ENCODE measurements at places on chromosomes 16 and 17.

DNA sequence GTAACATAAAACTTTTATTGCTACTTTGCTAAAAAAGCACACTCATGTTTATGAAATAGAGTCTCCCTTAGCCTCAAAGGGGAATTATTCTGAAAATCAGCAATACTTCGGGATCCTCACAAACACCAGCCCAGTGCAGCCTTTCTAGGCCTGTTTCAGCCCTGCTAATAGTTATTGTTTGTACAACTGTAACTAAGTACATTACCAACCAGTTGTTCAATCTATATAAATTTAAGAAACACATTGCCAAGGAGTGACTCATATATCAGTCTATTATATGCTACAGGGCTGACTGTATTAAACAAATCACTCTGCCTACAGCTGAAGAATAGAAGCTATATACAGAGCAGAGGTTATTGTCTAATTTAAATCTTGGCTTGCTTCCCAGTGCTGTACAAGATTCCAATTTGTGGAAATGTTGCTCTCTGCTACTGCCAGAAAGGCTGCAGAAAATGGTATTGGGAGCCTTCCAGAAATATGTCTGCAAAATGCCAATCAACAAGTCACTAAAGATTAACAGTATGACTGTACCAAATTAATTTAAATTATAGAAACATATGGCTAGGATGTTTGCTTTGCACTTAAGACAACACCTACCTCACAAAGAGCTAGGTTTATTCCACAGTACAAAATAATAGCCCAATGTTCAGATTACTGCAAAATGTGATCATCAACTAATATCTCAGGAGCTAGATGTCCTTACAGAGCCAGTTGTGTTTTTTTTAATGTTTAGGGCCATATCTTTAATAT, 49.7 kb downstream of the TOX3 start:
- DNase-seq, result no peak

GRCh38 chr17:10837921-10838320, at the start of gene PIRT:
Gene PIRT (minus strand): TSS chr17:10838087. CDS start chr17:10825645, 12,442 bp downstream.
- no peak for DNase-seq

- no peak for DNase-seq
Measured at GRCh38 chr17:78541488-78542206, 35.5 kb downstream of the DNAH17 start.

DNA sequence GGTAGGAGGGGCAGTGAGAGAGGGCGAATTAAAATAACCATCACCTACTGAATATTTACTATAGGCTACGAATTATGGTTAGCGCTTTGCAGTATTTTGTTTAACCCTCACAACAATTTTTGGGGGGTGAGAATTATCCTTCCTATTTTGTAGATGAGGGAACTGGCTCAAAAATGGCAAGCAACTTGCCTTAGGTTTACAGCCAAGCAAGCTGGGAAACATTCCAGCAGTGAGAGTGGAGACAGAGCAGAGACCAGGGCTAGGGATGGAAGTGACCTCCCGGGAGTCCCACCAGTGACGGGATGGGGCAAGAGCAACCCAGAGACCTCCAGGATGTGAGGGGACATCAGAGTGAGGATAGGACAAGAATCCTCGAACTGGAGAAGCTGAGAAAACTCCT, 352 bp upstream of the VMO1 start:
- DNase-seq, result no peak

- peak; percentile 36 for DNase-seq
Measured at GRCh38 chr16:53457670-53458069, 23.4 kb downstream of the RBL2 start.

DNA sequence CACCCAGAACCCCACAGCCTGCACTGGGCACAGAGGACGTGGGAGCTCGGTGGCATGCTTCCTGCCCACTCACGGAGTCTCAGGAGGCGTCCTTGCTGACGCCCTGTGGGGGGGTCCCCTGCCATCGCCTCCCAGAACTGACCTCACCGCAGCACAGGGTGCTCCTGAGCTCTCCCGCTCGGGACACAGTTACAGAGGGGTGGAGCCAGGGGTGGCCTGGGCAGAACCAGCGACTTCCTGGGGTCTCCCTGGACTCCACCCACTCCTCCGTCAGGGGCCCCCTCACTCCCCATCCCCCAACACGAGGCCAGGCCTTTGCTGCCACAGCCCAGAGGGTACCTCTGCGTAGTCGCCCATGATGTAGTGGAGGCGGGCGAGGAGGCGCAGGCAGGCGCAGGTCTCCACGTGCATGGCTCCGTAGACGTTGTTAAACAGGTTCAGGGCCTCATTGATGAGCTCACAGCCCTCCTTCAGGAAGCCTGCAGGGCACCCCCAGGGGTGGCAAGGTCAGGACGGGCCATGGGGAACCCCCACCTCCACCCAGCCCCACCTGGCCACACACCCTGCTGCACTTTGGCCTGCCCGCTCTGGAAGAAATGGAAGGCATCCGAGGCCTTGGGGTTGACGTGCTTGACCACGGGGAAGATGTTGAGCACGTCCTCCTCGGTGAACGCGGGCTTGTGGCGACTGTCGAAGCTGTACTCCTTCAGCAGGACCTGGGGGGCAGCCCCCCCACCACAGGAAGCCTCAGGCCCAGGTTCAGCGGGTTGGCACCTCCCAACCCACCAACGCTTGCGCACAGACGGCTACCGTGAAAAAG, 17.8 kb downstream of the CLUH start:
- DNase-seq, result no peak

DNA sequence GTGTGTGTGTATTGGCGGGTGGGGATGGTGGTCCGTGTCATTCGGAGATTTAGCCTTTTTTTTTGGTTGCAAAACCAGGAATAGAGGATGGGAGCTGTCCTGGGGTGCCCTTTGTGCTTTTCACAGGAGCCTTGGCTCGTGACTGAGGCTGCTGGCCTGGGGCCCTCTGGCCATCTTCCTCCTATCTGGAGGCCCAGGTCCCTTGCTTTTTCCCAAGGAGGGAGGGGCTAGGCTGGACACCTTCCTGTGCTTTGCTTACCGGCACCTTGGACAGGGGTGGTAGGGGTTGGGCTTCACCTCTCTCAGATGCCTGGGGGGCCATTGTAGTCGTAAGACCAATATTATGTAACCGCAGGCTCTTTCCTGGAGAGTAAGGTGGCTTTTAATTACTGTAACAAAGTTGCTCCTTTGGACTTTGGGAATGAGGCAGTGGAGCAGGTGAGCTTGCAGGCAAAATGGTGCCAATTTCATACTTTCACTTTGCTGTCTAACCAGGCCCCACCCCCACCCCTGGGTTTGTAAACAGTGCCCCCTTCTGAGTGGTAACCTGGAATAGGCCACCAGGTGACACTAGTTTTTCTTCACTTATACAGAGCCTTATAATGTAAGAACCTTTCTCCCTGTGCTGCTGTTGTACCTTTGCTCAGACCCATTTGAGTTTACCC, 1.2 kb downstream of the DYNLL2 start:
- peak; percentile 51 for DNase-seq

- no peak for DNase-seq
Measured at GRCh38 chr17:6163612-6164333, 93.6 kb downstream of the WSCD1 start.

GRCh38 chr17:59221159-59221847, 992 bp downstream of the GDPD1 start:
- no peak for DNase-seq

- no peak for DNase-seq
Measured at GRCh38 chr17:83086907-83087787, 7.7 kb downstream of the METRNL start.

DNA sequence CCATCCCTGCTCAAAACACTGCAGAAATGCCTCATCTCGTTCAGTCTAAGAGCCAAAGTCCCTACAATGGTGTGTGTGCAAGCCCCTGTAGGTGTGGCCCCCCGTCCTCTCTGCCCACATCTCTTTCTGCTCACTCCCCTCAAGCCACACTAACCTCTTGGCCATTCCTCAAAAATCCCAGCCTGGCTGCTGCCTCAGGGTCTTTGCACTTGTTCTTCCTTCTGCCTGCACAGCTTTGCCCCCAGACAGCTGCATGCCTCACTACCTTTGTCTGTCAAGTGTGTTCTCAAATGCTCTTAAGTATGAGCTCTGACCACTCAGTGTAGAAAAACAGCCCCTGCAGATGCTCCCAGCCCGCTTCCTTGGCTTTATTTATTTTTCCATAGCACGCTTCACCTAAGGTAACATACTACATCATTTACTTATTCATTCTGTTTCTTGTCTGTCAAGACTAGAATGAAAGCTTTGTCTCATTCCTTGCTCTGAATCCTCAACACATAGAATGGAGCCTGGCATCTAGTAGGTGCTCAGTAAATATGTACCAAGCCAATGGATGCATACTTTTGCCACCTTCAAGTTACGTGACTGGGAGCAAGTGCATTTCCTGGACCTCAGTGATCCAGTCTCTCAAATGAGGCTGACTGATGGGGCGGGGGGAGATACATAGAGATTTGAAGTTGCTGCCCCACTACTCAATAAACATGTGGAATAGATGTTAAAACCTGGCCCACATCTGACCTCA, 38.1 kb downstream of the RAI1 start:
- no peak for DNase-seq

Data from KBM-7 (cell line).